ENCODE measurements at places on chromosomes 6 and 20. TPM values are rescaled to one million over a fixed set of nuclear protein-coding genes. Genes with fewer than 3 reads are reported as not detected.

- DNase-seq: no peak
Measured at GRCh38 chr6:760982-761955, 68.3 kb upstream of the EXOC2 start.

DNA sequence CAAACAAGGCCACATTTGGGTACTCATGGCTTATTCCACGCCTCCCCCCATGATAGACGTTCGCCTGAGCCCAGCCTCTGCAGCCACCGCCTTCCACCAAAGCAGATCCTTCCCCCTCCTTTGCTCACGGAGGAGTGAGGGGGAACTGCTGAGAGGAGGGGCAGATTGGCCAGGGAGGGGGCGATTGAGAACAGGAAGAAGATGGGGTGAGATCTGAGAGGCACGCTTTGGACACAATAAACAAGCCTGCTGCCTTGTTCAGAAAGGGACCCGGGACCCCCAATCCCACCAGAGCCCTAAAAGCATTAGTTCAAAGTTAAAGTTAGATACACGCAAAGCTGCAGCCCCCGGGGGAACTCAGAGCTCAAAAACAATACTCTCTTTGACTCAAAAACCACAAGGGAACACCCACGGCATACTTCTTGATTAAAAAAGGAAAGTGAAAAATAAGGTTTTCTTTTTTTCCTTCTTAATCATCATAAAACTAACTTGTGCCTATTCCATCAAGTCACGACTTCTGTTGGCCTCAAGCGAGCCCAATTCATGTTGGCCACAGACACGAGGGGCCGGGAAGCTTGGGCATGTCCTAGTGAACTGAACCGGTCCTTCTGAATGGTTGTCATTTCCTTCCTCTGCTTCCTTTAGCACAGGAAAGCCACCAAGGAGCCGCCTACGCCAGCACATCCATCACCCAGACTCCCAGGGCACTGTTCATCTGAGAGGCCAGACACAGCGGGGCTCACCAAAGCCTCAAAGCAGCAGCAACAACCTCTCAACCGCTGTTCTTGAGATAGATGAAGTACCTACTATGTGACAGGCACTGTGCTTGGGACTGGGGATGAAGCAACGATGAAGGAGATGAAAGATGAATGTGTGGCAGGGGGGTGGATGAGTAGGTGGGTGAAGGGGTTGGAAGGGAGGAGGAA is 44.7 kb downstream of the NFATC2 start:
- DNase-seq: no peak

- DNase-seq: no peak
Measured at GRCh38 chr6:102680413-102680812, 1286.9 kb downstream of the GRIK2 start.

DNA sequence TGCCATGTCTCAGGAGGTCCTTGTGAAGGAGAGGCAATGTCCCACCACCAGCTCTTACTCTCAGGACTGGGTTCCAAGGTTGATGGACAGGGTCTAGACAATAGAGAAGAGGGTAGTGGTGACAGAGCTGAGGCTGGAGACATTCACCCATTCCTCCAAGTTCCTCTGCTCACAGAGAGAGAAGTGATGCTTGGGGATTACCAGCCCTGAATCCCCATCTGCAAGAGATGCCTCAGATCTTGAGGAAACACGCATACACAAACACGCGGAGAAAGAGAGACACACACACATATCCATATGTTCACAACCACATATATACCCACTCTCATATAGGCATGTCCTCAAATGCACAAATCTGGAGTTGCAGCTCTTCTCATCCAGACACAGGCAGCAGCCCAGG is 15.2 kb upstream of the CD83 start:
- DNase-seq: no peak

- DNase-seq: no peak
Measured at GRCh38 chr6:134422426-134423231, 104.7 kb upstream of the SGK1 start.

The HAO1 gene
- total RNA-seq: not detected

The SMPD2 gene
- 17.4 TPM for total RNA-seq

The COL12A1 gene
- 42.2 TPM for total RNA-seq

The IL17F gene
- total RNA-seq: not detected

The PRL gene
- not detected for total RNA-seq

Data from lower leg skin (tissue), 4 donors.